ENCODE measurements at places on chromosomes 2 and 18.

GRCh38 chr2:65049010-65049639 is 7.1 kb upstream of the CEP68 start:
- DNase-seq: no peak

DNA sequence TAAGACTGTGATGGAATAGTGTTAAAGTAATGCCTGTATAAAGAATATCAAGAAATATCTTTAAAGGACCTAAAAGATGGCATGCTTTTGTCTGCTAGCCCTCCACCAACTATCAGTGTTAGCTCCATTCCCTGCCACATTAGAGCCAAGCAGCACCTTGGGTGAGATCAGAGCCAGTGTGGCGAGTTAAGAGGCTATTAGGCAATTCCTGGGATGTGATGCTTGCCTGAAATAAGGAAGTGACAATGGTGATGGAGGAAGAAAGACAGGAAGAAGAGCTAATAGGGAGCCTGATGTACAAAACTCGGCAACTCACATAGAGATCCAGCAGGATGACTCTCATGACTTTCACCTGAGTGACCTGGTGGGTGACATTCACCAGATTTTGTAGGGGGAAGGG is 143.5 kb downstream of the ZEB2 start:
- no peak for DNase-seq

DNA sequence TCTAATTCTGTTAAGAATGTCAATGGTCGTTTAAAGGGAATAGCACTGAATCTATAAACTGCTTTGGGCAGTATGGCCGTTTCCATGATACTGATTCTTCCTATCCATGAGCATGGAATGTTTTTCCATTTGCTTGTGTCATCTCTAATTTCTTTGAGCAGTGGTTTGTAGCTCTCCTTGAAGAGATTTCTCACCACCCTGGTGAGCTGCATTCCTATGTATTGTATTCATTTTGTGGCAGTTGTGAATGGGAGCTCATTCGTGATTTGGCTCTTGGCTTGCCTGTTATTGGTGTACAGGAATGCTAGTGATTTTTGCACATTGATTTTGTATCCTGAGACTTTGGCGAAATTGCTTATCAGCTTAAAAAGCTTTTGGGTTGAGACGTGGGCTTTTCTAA is 38.3 kb upstream of the WDR75 start:
- no peak for DNase-seq

GRCh38 chr2:193326296-193326695 is 1131.6 kb upstream of the TMEFF2 start:
- DNase-seq: no peak

DNA sequence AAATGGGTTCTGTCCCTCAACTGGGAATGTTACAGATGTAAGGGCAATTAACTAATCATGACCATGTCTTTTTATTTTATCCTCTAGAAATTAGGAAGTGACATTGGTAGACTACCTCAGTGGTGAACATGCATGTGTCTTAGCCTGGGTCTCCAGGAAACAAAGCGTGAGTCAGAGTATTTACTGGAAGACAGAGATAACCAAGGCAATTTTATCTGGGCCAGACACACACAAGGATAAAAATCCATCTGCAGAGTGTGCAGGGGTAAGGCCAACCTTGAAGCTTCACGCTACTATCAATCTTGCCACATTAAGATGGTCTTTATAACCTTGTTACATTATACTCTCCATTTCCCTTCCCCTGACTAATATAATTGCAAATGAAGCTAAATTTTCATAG is 487.5 kb downstream of the SUCLG1 start:
- DNase-seq: no peak

DNA sequence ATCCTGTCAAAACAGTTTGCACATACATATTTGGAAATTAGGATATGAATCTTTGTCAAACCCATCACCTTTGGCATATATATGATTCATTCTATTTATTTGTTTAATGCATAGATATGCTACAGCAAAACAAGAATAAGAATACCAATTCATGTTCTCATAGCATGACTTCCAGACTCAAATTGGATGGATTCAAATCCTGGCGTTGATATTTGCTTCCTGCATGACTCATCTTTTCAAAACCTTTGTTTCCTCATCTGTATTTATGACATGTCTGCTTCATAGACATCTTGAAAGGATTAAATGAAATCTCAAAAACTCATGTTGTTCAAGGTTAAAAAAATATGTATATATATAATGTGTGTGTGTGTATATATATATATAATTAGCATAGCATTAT is 261.3 kb downstream of the MBD5 start:
- DNase-seq: no peak

DNA sequence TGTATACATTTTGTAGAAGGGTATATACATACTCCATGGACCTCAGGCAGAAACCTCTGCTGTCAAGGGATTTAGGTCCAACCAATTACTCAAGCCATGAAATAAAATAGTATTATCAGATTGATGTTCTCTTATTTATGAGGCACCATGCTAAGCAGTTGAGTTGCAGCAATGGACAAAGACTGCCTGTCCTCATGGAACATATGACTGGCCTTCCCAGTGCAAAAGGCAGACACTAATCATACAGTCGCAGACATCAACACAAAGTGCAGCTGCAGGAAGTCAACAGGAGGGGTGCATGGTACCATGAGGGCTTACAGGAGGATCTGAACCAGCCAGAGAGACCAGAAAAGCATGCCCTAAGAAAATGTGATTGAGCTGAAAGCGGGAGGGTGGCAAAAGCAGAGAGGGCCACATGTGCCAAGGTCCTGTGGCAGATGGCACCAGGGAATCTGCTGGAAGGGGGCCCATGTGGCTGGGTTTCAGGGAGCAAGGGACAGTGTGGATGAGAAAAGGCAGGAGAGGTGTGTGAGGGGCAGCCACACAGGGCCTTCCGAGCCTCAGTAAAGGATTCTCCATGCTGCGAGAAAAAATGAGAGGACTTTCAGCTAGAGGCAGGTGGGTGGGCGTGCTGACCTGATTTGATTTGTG is 61.4 kb upstream of the RNF152 start:
- DNase-seq: no peak

DNA sequence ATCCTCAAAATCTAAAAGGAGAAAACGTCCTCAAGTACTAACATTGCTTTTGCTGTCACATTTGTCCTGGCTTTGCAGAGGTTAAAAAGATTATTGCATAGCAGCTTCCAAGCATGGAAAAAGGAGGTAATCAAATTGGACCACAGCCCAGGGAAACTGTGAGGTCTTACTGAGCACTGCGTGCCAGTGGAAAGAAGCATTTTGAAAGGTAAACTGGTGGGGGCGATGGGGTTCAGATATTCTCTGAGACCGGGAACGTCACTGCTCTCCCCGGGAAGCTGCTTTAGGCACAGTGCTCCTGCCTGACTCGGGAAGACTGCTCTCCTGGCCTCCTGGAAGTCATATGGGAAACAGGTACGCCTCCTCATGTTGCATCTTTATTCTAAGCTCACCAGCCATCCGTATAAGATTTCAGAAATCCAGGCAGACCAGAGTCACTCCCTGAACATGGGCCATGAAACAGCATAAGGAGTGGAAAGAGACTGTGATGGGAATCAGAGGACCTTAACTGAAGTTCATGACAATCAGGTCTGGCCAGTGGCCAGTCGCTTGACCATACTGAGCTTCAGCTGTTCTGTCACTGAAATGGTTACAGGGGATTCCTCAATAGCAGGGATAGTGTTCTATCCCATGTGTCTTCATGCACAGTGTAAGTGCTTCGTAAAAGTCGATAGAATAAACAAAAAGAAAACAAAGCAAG is 284.1 kb downstream of the TRIB2 start:
- DNase-seq: no peak

- DNase-seq: no peak
Observed at GRCh38 chr18:57008001-57008686, 138.7 kb upstream of the BOD1L2 start.

- no peak for DNase-seq
Observed at GRCh38 chr18:21958707-21959450, 210.5 kb upstream of the GATA6 start.

- DNase-seq: no peak
Observed at GRCh38 chr2:203584784-203585183, 49.7 kb upstream of the RAPH1 start.

DNA sequence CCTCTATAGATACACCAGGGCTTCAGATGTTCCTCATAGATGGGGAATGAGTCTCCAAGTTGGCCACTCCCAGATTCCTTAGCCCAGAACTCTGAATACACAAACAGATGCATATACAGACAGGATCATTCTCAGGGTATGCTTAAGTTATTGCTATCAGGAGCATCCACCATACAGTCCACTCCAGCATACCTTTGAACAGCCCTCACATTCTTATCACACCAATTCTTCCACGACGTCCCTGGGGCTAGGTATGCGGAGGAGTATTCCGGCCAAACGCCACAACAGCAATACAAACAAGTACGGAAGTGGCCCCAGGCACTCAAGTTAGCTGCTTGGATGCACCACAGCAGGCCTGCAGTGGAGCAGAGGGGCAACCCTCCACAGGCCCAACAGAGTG is 312.5 kb upstream of the CHAC2 start:
- DNase-seq: no peak

DNA sequence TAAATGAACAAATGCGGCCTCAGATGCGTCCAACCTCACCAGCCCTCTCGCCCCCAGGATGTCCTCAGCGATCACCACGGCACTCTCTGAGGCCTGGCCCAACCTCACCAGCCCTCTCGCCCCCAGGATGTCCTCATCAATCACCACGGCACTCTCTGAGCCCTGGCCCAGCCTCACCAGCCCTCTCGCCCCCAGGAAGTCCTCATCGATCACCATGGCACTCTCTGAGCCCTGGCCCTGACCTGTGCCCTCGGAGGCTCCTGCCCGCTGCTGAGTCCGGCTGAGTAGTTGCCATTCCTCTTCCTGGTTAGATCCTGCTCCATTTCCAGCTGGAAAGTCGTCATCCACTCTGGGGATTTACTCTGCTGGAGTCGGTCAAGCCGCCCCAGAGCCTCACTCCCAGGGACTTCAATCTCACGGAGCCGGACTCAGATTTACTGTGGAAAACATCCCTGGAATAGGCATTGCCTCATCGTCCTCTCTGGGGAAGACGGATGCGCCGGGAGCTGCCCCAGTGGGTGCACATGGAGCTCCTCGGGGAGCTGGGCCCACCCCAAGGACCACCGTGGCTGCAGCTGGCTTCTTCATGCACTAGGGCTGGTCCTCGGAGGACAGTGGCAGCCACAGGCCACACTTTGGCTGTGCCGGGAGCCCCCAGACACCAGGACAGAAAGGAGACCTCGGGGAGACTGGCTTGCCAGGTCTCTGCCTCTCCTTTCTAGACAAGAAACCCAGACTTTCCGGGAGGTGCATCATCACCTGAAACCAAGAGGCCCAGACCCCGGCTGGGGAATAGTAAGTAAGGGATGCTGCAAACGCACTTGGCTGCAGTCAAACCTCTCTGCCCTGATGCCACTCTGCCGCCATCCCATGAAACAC is 230.6 kb downstream of the EIPR1 start:
- no peak for DNase-seq

DNA sequence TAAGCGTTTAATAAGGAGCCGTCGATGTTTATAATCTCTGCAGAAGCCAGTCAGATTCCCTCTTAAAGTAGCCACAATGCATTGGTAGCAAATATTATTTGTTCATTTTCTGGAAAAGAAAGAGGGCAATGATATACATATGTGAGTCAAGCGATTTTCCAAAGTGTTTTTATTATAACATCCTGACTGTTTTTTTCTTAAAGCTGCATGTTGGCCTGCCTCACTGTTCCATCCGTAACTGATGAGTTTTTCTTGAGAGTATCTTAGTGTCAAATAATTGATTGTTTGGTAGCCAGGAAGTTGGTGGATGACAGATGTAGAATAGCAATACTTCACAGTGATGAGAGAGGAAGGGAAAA is 3.7 kb downstream of the TSHZ1 start:
- DNase-seq: no peak

- no peak for DNase-seq
Observed at GRCh38 chr2:47049502-47049901, 105.6 kb downstream of the STPG4 start.

All from stimulated activated CD4-positive, alpha-beta T cell treated with anti-CD3 and anti-CD28 coated beads, Interleukin-15, amount 100 ng/mL, for 24 hours (primary cell).